Bronchial epithelial cell (primary cell): ENCODE measurements at places on chromosomes 16 and 17. TPM values are rescaled to one million over a fixed set of nuclear protein-coding genes. Genes with fewer than 3 reads are reported as not detected.
A peak's percentile ranks its signal among the peaks of the same experiment; 100 is the strongest.

DNA sequence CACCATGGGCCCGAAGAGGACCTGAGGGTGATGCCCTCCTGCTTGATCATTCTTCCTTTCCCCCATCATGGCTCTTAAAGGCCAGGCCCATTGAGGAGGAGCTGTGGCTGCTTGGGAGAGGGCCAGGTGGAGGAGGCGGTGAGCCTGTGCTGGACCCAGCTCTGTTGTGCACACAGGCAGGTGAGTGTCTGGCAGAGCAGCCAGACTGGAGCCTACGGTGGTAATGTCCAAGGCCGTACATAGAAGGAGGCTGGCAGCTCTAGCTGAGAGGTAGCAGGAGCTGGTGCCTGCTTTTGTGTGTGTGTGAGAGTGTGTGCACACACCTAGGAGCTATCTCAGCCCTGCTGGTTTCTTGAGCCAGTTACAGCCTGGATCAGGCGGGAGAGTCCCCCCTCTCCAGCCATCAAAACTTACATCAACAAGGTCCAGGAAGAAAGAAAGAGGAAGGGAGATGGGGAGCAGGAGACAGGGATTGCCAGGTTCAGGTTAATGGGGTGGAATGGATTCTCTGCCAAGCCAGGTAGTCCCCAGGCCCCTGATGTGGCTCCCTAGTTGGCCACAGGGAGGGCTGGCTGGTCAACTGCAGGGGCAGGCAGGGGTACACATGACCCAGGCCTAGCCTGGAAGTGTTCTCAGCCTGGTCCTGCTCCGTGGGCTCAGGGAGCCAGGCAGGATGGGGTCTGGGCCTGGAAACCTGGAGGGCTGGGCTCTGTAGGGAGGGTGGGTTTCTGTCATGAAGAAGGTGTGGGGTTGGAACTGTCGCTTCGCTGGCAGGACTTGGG, 107.1 kb downstream of the RAP1GAP2 start:
- DNase-seq, result no peak

GRCh38 chr17:72578817-72579470, 458.1 kb downstream of the SOX9 start:
- no peak for DNase-seq

DNA sequence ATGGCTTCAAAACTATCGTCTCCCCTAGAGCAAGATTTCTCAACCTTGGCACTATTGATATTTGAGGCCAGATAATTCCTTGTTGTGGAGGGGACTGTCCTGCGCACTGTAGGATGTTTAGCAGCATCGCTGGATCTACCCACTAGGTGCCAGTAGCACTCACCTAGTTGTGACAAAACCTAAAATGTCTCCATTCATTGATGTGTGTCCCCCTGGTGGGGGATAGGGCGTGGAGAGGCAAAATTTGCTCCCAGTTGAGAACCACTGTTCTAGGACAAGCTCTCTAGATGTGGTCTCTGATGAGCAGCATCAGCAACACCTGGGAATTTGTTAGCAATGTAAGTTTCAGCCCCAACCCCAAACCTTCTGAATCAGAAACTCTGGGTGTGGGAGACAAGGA, 259.0 kb downstream of the XYLT1 start:
- DNase-seq, result no peak

Gene PNPO
- 23.7 and 25.3 TPM in 2 replicates for total RNA-seq

DNA sequence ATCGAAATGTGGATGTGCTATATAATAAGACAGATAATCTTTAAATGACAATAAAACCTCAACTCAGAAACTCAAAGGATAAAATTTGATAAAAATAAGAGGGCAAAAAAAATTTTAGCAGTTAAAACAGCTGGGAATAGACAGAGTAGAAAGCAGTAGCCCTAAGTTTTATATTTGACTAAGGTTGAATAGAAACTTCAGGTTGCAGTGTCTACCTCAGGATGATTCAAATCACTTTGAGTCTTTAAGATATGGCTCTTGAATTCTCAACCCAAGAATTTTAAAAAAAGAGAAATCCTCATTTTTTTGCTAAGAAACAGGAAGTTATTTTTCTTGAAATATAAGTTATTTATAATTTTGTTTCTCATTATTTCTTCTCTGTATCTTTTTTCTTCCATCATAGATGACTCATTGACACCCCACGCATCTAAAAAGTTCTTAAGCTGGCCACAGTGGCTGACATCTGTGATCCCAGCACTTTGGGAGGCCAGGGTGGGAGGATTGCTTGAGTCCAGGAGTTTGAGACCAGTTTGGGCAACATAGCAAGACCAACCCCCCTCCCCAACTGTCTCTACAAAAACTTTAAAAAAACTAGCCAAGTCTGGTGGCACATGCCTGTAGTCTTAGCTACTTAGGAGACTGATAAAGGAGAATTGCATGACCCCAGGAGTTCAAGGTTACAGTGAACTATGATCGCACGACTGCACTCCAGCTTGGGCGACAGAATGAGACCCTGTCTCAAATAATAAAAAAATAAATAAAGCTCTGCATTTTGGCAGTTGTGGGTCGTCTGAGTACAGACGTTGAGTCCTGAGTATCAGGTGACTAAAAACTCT, 23.9 kb downstream of the NFAT5 start:
- no peak for DNase-seq

Gene TEKT5
- total RNA-seq, result 0.26 and 0.53 TPM in 2 replicates

- no peak for DNase-seq
These were observed 26.7 kb downstream of the TBX4 start for GRCh38 chr17:61478790-61479492.

DNA sequence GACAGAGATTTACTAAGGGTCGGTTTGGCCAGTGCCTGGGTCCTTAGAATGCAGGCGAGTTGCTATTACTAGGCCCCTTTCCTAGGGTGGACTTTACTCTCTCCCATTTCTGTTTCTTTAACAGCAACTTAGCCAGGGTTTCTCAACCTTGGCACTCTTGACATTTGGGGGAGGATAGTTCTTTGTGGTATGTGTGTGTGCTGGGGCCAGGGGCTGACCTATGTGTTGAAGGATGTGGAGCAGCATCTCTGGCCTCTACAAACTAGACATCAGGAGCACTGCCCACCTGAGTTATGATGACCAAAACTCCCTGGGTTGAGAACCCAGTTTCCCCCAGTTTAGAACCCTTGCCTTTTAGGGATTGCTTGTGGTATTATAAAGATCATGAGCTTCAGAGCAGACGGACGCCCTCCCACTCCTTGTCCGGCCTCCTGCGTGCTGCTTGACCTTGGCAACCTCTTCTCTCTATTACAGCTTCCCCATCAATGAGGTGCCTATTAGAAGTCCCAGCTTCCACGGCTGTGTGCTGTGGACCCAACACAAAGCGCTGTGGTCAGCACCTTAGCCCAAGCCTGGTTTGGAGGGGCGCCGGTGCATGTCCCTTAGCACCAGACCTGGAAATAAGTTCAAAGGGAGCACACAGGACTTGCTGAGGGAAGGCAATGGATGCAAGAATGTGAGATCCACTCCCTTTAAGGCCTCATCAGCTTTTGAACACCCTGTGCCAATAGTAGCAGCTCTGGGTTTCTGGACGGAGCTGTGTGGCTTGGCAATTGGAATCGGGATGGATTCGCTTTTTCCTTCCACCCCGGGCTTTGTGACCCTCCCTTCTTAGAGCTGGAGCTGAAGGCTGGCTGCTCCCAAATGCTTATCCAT, 239.2 kb upstream of the MAF start:
- no peak for DNase-seq

DNA sequence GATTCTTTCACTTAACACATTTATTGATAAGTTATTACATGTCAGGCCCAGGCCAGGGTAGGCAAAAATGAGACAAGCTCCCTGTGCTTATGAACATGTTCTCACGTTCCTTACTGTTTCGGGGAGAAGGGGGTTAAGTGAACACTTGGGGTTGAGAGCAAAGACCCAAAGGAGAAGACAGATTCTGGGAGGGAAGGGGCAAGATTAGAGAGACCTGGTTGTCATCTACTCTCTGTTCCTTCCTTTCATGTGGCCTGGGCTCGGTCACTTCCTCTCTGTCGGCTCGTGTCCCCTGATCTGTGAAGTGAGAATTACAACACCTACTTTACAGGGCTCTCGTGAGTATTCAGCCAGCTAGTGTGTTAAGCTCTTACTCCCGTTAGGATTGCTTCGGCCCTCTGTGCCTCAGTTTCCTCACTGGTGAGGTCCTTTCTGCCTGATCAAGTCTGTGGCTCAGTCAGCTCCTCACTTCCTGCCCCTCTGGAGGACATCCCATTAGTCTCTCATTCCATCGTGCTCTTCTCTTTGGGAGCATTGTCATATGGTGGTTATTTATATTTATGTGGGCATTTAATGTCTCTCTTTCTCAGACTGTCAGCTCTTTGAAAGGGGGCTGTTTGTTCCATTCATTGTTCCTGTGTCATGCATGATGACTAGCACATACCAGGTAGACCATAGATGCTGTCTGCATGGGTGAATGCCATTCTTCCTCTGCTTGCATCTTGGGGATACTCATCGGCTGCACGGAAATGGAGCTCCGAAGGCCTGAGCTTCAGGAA, 38.9 kb downstream of the PLCG2 start:
- no peak for DNase-seq

GRCh38 chr16:68508013-68508412, 31.1 kb upstream of the ZFP90 start:
- no peak for DNase-seq

DNA sequence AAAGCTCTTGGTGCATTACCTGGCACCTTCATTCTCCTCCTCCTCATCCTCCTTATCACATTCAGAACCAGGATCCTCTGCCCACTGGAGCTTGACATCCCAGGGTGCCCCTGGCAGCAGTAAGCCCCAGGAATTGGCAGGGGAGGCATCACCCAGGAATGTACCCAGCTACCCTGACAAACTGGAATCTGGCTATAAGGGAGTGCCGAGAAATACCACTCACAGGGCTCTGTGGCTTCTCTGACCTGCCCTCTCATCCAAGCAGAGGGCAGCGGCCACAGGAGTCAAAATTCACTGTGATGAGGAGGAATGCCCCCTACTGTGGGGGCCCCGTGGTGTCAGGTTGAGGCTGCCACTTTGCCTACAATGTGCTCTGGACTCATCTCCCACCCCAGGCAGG, 19.6 kb downstream of the MPP3 start:
- no peak for DNase-seq

Gene ZPBP2
- not detected in 2 replicates for total RNA-seq

DNA sequence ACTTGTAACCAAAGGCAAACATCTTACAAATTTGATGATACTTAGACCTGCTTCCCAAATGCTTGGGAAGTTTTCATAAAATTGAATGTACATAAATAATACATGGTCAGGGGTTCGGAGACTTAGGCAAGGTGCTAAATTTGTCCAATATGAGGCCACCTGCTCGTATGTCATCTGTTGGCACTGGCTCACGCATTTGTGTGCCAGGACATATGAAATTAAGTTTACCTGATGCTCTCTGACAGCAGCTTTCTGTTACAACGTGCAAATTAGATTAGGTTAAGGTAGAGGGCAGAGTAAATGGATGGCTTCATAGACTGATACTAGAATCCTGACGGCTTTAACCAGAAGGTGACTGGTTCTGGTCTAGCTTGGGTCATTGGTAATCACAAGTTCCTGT, 970.3 kb upstream of the RBFOX1 start:
- DNase-seq, result no peak

- peak; percentile 21 for DNase-seq
These were observed 6.6 kb upstream of the MIF4GD start for GRCh38 chr17:75277664-75278071.

DNA sequence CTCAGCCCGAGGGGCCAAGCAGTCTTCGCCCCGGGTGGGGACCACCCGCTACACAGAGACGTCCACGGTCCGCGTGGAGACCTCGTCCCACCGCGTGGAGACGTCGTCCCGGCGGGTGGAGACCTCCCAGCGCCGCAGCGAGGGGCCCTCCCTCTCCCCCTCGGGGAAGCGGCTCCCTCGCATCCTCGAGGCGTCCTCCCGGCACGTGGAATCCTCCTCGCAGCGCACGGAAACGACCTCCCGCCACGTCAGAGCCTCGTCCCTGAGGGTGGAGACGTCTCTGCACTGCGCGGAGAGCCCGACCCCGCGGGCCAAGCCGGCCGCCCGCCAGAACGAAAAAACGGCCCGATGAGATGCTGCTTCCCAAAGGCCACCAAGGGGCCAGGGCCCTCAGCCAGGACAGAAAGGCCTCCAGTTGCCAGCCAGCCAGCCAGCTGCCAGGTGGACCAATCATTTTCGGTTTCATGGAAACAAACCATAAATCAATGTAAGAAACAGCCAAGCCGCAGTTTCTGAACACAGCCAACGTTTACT, 424 bp downstream of the C17orf100 start:
- DNase-seq, result no peak

GRCh38 chr16:86923656-86924055, 345.3 kb downstream of the FOXL1 start:
- DNase-seq, result no peak

DNA sequence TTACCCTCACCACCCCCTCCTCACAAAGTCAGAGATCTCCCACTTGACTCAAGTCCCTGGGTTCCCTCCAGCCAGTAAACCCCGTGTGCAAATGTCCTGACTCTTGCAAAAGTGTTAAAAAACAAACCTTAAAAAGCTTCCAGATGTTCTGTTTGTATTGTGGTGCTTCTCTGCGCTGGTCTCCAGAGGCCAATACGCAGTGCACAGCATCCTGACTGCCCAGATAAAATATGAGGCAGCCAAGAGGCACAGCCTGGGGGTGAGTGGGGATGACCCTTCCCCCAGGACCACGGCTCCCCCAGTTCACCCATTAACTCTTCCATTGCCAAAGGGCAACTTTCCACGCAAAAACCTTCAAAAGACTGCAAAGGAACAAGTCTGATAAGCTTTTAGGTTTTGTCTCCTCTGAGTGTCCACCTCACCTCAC, 291.8 kb downstream of the SOX9 start:
- DNase-seq, result no peak

Gene IGFBP4
- total RNA-seq, result 17.3 and 21.9 TPM in 2 replicates

- DNase-seq, result no peak
These were observed 93.0 kb upstream of the RPL38 start for GRCh38 chr17:74110467-74110866.

Gene KRTAP16-1
- total RNA-seq, result not detected in 2 replicates

Gene MPP3
- 7.2 and 9.7 TPM in 2 replicates for total RNA-seq

DNA sequence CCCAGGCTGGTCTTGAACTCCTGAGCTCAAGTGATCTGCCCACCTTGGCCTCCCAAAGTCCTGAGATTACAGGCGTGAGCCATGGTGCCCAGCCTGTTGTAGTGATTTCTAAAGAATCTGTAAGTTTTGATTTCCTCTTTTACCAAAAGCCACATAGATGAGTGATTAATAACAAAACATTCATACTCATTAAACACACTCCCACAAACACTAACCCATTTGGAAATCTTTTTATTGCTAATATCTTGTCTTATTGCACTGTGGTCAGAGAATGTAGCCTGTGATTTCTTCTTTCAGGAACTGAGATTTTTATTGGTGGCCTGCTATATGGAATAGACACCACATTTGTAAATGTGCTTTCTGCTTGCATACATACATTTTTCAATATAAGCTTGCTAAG, 31.6 kb downstream of the MYH10 start:
- DNase-seq, result no peak

- DNase-seq, result no peak
These were observed 1.6 kb downstream of the PPY start for GRCh38 chr17:43940630-43941029.

- DNase-seq, result peak; percentile 57
These were observed 217.8 kb downstream of the SPECC1 start for GRCh38 chr17:20226814-20227482.

- DNase-seq, result no peak
These were observed 64.1 kb downstream of the RMI2 start for GRCh38 chr16:11409398-11409797.

- no peak for DNase-seq
These were observed 69.4 kb downstream of the ZDHHC7 start for GRCh38 chr16:84941921-84942320.
